ENCODE measurements at places on chromosomes 16 and 17.

DNA sequence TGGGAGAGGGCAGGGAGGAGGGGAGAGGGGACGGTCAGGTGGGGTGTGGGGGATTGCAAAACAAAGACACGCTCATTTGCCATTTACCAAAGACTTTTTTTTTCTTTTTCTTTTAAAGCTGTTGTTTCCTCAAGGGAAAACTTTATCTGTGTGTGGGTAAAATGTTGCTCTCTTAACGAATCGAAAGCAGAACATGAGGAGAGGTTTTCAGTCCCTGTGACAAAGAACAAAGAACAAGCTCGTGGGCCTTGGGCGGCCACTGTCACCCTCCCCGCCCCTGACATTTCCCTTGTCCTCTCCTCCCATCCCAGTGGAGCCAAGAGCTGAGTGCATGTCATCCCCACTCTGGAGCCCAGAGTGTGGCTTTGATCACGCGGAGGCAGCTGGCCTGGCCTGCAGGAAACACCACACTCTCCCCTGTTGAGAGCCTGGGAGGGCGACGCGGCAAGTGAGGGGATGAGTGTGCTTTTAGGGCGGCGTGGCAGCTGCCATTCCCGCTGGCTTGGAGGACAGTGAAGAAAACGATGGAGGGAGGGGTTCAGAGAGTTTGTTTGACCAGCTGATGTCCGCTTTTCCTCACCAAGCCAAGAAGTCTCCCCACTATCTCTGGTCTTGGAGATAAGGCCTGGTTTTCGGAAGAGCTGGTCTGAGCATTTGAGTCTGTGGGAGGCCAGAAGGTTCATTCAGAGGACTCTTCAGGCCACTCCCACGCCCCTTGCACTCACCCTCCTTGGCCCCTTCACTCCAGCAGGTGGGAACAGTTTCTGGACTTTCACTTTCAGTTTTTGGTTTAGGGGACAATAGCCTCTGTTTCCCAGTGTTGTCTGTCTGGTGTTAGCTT, 11.4 kb downstream of the CCR7 start:
- DNase-seq = peak; percentile 91

GRCh38 chr17:47897561-47897960, 1.5 kb downstream of the SP2 start:
- no peak for DNase-seq

DNA sequence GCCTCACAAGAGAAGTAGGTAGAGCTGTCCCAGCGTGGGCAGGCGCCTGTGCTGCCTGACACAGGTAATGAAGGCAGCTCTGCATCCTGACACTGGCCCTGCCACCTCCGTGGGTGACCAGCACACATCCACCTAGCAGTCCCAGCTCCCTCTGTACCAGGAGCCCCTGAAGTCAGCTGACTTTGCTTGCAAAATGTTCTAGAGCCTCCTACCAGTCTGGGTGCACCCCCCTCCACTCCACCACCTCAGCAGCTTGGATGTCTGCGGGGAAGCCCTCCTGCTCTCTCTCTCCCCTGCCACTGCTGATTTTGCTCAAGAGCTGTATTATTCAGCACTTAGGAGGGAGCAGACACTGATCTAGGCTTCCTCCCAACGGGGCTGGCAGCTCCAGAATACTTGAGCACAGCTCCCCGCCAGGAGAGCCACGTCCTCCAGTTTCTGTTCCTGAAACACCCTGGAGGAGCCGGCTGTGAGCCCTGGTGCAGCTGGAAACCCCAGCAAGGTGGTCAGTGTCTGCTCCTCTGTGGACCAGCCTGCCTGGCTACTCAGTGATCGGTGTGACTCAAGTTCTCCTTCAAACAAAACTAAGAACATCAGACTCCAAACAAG, 1.0 kb downstream of the RNF166 start:
- DNase-seq = no peak

DNA sequence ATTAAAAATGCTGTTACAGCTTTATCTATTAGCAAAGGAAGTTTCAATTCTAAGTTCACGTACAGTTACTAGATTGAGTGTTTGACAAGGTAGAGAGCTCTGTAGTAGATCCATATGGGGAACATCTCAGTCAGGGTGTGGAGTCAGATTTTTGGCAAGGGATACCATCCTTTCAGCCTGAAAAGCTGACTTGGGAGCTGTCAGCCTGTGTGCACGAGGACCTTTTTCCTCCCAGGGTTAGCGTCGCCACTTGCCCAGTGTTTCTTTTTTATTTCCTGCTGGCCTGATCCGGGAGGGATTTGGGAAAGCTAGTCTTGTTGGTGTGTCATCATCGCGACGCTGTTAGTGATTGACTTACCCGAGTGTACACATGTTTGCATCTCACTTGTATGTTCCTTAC, 29.5 kb downstream of the WWOX start:
- no peak for DNase-seq

Measured in NCI-H187 (cell line).